Nephron progenitor cell (in vitro differentiated cells): ENCODE measurements at places on chromosomes 4 and X.

DNA sequence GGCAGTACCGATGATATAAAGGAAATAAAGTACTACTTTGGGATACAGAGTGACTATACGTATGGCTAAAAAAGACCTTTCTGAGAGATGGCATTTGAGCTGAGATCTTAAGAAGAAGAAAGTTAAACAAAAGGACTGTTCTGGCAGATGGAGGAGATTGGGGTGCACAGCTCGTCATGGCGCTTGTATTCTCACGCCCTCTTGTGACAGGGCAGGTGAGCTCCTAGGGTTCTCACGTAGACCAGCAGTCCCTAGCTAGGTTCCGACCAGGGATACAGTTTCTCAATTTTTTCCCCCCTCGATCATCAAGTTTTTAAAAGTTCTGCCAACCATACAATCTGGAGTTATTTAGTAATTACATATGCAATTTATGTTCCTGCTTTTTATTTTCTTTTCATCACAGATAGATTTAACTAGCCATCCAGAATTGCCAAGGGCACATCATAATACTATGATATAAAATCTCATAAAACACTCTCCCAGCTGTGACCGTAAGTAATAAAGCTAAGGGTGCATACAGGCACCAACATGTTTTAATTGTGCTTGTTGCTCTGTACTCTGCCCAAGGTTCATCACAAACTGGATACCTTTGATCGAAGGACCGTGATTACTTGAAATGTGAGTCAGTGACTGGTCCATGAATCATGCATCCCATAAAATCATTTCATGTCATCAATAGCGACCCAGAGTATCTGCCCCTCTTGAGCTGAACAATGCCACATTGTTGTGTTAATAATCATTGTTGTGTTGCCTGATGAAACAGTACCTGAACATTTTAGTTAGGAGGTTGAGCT, 69.4 kb upstream of the ZNF518B start:
- no peak for DNase-seq

- DNase-seq: no peak
Measured at GRCh38 chr4:107755841-107756356, 35.9 kb upstream of the PAPSS1 start.

GRCh38 chr4:138247643-138248042, 5.5 kb upstream of the SLC7A11 start:
- no peak for DNase-seq

DNA sequence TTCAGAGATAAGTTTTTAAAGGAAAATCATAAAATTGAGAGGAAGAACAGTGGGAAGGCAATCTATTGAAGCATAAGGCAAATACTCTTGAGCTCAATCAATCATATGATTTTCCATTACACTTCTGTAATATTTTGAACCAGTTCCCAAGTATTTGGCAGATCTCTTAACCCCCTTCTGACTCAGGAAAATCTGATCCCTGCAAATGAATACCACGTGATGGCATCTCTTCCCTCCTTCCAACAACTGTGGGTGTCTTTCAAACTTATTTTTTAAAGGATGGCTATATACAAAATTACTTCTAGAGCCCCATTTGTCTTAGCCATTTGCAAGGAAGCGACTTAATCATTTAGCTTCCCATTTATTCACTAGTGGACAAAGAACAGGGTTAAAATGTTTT, 41.9 kb downstream of the AMOT start:
- no peak for DNase-seq

DNA sequence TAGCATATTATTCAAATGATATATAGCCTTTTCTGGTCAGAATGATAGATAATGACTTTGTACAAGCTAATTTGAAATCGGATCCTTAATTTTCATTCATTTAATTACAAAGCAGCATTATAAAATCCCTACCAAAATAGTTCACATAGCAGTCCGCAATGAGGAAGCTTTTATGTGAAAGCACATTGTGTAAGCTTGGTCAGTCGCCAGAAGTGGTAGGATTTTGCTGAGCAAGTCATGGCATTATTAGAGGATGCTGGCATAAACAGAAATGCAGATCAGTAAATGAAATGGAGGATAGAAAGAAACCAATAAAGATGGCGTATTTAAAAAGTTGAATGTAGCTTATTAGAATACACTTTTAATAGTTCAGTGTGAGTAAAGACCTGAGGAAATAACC, 93.2 kb upstream of the DIAPH2 start:
- no peak for DNase-seq

- no peak for DNase-seq
Measured at GRCh38 chrX:101774340-101774739, 114.7 kb upstream of the ARMCX2 start.

GRCh38 chrX:2692221-2693112, 1.4 kb downstream of the CD99 start:
- DNase-seq: peak; percentile 29

DNA sequence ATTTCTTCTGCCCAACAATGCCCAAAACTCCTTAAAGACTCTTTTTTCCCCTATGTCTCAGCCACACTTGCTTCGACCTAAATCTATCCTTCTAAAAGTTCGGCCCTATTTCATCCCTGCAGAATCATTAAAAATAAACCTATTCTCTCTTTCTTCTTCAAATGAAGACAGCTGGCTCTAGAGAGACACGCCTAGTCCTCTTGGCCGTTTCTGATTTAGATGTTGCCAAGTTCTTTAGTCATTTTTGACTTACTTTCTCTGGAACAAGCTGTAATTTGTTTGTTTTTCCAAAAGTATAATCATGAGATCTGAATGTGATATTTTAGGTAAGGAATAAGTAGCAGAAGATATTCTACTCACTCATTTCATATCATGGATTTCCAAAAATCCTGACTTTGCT, 211.6 kb downstream of the CENPC start:
- no peak for DNase-seq
